ENCODE measurements at places on chromosomes 16 and 17. TPM values are rescaled to one million over a fixed set of nuclear protein-coding genes. Genes with fewer than 3 reads are reported as not detected.

GOSR1 gene
- polyA plus RNA-seq = not detected

CCL2 gene
- polyA plus RNA-seq = 53.2 TPM

C17orf100 gene
- 4.1 TPM for polyA plus RNA-seq

JUP gene
- 204 TPM for polyA plus RNA-seq

FBXL16 gene
- 0.61 TPM for polyA plus RNA-seq

RGS9 gene
- 6.7 TPM for polyA plus RNA-seq

GRB7 gene
- polyA plus RNA-seq = 1.7 TPM

KRT9 gene
- not detected for polyA plus RNA-seq

CA5A gene
- polyA plus RNA-seq = 0.13 TPM

ATP2A1 gene
- 597 TPM for polyA plus RNA-seq

PRSS21 gene
- 0.19 TPM for polyA plus RNA-seq

CACNG5 gene
- not detected for polyA plus RNA-seq

ABCA9 gene
- 9.7 TPM for polyA plus RNA-seq

TM4SF5 gene
- polyA plus RNA-seq = not detected

HBQ1 gene
- polyA plus RNA-seq = 0.58 TPM

TBC1D3G gene
- polyA plus RNA-seq = not detected

All from muscle of arm (tissue), 14 donors.